Foreskin melanocyte (primary cell): ENCODE measurements at places on chromosomes 3 and 15.

DNA sequence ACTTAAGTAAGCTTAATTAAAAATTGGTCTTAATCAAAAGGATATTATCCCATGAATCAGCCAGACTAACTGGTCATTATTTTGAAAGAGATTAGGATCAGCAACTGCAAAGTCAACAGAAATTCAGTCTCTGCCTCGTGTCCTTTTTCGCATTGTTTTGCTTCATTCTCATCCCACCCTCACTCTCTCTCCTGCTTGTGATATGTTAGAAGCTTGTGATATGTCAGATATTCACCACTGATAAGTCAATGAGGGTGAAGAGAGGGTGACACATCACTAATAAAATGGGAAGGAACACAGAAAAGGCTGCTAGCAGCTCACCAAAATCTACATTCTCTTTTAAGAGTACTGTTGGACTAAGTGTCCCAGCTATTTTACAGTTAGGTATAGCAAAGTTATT is 146.1 kb downstream of the SUCNR1 start:
- no peak for DNase-seq

DNA sequence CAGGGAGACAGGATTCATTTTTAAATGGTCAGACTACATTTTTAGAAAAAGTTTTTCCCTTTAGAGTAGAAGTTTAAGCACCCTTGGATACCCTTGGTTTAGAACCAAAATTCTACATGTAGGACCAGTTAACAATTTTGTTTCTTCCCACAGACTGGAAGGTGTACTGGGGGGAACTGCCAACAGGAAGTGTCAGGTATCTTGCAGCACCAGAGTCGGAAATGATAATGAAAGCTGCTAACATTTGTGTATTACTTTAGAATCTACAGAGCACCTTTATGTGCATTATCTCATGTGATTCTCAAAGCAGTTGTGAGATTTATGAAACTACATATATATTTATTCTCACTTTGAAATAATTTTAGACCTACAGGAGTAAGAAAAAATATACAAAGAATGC is 21.5 kb downstream of the SPRED1 start:
- no peak for DNase-seq

- DNase-seq, result no peak
Observed at GRCh38 chr3:59979542-59979941, 929.7 kb upstream of the CFAP20DC start.

- no peak for DNase-seq
Observed at GRCh38 chr3:16073203-16073602, 101.3 kb upstream of the GALNT15 start.

DNA sequence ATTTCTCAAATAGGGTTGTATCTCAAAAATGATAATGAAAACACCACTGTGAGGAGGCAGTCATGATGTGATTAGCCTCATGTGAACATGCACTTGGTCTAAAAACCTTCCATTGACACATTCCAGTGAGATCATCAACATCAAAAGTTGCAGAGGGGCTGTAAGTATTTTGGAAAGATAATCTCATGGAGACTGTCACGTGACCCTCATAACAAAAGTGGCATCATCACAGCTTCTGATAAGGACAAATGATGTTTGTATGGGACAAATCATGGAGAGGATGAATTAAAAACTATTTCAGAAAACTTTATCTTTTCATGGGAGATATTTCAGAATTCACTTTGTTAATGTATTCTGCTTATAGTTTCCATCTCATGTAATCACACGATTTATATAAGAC is 203.1 kb upstream of the NDN start:
- DNase-seq, result no peak

- DNase-seq, result no peak
Observed at GRCh38 chr15:71752128-71752527, 58.2 kb upstream of the NR2E3 start.

DNA sequence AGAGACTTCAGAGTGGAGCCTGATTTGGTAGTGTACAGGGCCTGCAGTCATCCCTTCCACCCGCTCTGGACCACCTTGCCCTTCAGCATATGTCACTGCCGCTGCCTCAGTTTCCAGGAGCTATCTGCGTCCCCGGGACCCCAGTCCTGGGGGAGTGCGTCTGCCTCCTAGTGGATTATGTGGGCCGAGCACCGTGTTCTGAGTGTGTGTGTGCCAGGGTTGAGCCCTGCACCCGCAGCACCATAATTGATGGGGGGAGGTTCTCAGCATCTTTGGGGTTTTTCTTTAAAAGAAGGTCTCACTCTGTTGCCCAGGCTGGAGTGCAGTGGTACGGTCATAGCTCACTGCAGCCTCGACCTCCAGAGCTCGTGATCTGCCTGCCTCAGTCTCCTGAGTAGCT is 33.6 kb downstream of the CD276 start:
- no peak for DNase-seq

GRCh38 chr3:54511766-54512365 is 389.5 kb downstream of the CACNA2D3 start:
- no peak for DNase-seq

- DNase-seq, result no peak
Observed at GRCh38 chr15:86163816-86164215, 84.1 kb downstream of the AGBL1 start.

- DNase-seq, result no peak
Observed at GRCh38 chr3:77362936-77363335, 323.0 kb downstream of the ROBO2 start.

DNA sequence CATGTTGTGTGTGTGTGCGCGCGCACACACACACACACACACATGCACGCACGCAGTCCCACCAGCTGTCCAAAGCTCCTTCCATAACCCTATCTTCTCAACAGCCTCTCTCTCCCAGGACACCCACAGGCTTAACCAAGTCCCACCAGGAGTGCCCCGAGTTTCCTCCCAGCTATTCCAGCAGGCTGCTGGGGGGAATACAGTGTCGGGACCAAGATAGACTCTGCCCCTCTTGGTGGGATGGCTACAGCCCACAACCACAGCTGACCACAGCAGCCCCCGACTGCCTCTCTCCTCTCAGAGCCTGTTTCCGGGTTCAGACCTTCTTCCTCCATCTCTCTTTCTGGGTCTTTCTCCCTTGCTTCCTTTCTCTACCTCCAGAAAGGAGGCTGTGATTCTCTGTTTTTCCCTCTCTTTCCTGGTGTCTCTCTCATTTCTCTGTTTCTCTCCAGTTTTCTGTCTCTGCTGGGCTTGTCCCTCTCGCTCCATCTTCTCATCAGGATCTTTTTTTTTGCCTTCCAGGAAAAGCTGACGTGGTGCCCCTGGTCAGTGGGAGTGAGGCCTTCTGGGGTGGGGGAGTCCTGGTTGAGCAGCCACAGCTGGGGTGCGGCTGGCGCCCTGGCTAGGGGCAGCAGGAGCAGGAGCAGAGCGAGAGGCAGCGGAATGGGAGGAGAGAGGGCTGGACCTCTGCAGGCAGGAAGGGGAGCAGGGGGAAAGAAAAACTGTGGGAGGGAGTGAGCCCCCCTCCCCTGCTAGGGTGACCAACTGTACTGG is 3.3 kb upstream of the ISLR start:
- no peak for DNase-seq

DNA sequence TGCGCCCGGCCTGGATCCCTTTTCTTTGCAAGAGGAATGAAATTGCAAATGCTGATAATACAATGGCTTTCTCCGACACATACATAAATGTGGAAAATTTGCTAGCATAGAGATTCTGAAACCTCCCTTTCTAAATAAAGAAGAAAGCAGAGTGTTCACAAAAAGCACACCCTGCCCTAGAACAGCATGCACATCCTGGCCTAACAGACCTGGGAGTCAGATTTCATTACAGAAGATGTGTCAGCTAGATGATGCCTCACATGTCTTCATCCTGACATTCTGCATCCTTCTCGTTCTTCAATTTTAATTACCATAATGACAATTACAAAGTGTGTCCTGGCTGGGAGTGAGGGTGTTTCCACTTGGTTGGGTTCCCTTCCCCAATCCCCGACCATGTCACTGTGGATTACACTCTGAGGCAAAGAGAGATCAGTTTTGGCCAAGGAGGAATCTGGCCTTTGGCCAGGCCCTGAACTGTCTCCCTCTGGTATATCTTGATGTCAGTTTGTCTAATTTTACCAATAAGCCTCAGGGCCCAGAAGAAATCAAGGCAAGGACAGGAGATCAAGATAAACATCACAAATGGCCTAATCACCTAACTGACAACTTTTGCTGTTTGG is 104.9 kb upstream of the SPATA12 start:
- no peak for DNase-seq

DNA sequence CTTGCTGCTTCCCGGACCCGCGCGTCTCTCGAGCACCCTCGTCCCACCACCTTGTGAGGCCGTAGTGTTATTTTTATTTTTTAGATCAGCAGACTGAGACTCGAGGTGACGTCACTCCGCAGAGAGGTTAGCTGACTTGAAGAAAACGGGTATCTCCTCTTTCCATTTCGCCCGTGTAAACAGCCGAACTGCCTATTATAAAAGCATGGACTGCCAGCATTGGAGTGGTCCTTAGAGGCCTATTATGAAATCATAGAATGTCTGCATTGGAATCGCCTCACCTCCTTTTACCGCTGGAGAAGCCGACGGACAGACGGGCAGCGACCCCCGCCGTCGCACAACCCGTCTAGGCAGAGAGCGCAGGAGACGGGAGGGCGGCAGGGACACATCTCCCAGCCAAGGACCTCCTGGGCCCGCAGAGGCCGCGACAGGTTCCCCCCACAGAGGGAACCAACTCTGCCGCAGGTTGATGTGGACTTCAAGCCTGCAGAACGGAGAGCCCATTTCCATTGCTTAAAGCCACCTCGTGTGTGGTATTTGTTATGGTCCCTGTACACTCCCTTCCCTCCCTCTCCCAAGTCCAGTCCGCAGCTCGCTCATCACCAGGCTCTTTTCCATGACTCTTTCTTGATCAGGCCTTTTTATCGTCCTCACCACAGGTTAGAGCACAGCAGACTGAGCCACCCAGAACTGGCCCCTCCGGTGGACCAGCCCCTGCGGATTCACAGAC is 540 bp upstream of the PPP1R2 start:
- no peak for DNase-seq

DNA sequence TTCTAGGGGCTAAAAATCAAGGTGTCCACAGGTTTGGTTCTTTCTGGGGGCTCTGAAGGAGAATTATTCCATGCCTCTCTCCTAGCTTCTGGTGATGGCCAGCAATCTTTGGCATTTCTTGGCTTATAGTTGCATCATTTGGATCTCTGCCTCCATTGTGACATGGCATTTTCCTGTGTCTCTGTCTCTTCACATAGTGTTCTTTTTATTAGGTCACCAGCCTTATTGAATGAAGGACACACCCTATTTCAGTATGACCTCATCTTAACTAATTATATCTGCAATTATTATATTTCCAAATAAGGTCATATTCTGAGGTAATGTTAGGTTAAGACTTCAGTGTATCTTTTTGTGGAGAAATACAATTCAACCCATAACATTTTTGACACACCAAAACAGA is 3.2 kb upstream of the GBE1 start:
- DNase-seq, result no peak

DNA sequence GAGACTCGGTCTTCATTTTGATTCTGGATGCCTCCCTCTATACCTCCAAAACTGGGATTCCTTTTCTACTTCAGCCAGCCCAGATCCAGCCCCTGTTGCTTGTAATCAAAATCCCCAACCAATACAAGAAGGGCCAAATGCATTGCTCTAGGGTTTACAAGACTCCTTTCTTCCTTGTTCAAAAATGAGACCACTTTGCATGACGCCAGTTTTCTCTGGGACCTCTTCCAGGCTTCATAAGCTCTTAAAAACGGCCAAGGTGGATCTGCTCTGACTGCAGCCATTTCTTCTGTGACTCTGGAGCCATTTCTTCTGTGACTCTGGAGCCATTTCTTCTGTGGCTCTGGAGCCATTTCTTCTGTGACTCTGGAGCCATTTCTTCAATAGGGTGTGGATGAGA is 71.9 kb downstream of the ADAMTS17 start:
- DNase-seq, result no peak
